GM12865 (cell line): ENCODE measurements at places on chromosomes 7 and 10.

DNA sequence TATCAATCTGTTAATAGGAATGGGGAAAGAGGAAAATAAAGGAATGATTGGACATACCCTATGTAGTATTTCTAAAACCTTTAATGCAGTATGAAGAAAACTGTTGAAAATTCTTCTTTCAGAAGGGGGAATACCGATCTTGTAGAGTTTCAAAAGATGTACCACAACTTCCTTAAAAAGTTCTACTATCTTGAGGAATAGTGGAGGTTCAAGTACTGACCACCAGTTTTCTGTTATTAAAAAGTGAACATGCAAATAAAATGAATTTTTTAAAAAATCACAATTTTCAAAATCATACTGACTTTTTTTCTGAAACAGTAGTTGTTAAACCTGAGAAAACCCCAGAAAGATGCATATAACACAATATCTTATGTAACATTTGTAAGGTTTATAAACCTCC lies 86.5 kb downstream of the HERC4 start:
- no peak for DNase-seq

- DNase-seq = no peak
These were observed 46.2 kb upstream of the ADRB1 start for GRCh38 chr10:113997428-113997827.

DNA sequence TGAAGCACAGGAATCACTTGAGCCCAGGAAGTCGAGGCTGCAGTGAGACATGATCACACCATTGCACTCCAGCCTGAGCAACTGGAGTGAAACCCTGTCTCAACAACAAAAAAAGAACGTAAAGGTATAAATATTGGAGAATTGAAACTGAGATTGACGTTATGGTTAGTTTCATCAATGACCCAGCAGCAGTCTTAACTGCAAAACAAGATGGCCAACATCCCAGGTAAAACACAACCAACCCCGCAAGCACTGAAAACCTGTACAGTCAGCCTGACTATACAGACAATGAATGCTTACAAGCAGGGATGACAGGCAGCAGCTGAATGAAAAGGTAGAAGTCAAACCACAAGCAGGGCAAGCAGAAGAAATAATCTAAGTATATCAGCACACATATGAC lies 34.7 kb downstream of the WAPL start:
- DNase-seq = peak; percentile 46

GRCh38 chr7:21422751-21423150 lies 5.1 kb upstream of the SP4 start:
- DNase-seq = no peak

- no peak for DNase-seq
These were observed 611.1 kb upstream of the COBL start for GRCh38 chr7:51927738-51928137.

- peak; percentile 32 for DNase-seq
These were observed 197.4 kb upstream of the FOXP2 start for GRCh38 chr7:114217026-114217806.

DNA sequence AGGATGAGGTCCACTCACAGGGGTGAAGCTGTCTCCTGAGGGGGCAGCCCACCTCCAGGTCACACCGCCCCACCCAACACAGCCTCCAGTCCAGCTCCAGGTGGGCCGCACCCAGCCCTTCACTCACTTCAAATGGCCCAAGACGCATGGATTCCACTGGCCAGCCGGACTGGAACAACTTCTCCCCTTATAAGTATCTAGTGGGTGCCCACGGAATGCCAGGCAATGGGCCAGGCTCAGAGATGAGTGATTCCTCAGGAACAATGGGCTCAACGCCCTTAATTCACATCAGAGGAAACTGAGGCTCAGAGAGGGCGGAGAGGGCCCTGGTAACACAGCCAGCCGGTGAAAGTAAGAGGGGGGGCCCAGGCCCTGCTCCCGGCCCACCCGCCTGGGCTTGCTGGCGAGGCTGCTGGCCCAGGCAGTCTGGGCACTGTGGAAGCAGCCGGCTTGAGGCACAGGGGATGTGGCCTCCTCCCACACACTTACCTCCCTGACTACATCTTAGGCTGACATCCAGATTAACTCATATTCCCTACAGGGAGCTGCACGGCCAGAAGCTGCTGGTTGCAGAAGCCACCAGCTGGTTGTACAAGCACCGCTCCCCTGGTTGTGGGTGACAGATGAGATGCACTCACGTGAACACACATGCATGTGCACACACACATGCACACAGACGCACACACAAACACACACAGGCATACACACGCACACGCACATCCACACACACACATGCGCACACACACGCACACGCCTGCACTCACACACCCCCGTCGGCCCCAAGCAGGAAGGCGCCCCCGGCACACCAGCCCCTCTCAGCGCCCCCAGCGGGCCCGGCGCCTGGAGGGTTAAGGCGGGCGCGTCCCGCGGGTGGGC lies 1.0 kb upstream of the FAM20C start:
- DNase-seq = no peak

GRCh38 chr10:14603534-14604102 lies 171.1 kb downstream of the FAM107B start:
- no peak for DNase-seq

GRCh38 chr7:97298561-97298960 lies 181.1 kb downstream of the SDHAF3 start:
- DNase-seq = no peak

DNA sequence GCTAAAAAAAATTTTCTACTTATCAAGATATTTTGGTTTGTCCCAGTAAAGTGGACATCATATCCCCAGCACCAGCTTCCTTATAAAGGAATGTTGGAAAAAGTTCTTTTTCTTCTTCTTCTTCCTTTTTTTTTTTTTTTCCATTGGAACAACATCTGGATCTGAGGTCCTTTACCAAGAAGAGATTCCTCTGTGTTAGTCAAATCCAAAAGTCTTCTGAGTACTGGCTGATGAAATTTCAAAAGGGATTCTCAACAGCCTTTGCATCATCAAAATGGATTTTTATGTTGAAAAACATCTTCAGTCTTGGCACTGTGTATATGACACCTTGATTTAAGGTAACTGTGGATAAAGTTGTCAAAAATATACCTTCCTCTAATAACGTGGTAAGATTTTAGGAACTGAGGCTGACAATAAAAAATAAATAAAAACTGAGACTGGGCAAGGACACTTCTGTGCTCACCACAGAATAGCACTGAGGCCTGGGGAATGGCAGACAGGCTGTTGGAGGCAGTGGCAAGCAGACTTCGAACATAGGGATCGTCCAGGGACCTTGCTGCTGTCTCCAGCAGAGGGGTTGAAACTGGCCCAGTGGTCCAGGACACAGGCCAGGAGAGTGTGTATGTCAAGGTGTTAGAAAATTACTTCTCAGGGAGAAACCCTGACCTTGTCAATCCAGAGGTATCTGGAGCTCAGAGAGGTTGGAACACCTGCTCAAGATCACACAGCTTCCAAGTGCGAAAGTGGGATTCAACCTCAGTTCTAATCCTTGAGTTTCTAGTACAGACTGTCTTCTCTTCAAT lies 130.4 kb downstream of the PTPN20 start:
- DNase-seq = no peak

DNA sequence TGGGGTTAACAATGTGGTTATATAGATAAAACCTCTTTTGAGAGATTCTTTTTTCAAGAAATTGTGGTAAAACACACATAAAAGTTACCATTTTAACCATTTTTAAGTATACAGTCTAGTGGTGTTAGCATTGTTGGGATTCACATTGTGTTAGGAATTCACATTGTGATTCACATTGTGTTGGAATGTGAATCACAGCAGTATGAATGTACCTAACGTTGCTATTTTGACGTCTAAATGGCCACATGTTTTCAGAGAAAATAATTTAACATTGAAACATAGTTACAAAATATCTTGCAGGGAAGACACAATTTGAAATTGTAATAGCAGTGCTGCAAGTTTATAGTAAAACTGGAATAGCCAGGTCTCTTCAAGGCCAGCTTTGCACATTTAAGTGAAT lies 129.0 kb downstream of the BICC1 start:
- no peak for DNase-seq

GRCh38 chr10:74995806-74996205 lies 115.7 kb upstream of the SAMD8 start:
- DNase-seq = no peak

- no peak for DNase-seq
These were observed 82.8 kb downstream of the GLI3 start for GRCh38 chr7:42154173-42154572.

DNA sequence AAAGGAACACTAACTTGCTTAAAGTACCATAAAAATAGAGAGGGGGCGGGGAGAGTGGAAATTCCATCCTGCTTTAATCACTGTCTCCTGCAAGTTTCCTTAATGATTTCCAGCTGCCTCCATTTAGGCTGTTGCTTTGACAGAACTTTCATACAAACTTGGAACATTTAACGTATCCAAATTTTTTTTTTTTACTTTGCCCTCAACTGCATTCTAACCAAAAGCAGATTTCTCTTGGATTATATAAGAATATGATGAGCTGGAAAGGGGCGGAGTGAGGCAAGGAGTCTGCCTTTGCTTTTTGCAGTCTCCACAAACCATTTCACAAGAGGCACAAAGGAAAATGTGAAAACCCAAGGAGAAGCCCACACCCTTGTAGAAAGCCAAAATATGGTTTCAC lies 46.6 kb upstream of the COL1A2 start:
- DNase-seq = no peak

DNA sequence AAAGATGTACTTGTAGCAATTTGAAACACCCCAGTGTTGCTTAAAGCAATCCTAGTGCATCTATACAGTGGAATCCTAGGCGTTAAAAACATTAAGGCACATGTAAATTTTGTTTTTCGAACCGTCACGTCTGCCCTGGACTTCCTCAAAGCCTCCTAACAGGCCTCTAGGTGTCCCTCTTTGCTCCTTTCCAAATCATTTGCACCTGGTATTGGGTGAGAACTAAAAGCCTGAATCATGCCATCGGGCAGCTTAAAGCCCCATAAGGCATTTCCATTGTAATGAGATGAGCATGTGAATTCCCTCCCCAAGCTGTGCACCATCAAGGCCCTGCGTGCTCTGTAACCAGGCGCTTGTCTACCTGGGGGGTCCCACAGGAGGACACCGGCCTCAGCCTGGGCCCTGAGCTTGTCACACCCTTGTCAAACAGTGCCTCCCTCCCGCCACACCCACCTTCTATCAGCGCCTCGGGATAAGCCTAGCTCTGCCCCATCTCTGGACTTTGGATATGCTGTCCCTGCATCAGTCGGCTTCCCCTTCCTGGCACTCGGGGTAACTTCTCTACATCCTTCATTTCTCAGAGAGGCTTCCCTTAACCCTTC lies 89.2 kb downstream of the WDR11 start:
- DNase-seq = no peak

DNA sequence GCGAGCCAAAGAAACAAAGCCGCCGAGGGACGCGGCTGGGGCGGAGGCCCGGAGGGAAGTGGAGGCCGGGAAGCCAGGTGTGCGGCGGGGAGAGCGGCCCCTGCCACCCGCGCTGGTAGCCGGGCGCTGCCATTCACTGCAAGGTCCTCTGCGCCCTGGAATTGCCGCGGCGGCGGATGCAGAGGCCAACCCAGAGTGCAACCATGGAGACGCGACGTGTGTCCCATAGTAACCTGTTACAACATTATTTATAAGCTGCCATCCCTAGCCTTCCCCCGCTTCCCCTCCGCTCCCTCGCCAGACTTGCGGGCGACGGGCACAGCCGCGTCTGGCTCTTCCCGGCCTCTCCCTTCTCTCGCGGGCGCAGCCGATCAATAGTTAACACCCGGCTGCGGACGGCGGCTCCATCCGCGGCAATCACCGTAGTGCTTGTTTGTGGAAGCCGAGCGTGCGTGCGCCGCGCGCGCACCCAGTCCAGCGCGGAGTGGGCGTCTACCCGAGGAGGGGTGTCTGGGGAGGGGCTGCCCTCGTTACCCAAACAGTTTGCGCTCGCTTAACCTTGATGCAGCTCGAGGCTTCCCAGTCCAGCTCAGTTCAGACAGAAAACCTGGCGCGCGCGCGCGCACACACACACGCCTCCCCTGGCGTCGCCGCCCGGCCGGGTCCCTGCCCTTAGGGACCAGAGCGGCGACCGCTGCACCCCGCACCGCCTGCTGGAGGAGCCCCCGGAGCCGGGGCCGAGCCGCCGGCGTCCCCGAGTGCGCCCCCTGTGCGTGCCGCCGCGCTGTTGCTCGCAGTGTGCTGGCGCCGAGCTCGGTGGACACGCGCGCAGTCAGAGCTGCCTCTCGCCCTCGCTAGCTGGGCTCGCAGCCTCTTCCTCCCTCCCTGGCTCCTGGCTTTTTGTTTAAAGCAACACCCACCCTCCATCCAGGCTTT lies 165.4 kb upstream of the DPP6 start:
- DNase-seq = no peak

DNA sequence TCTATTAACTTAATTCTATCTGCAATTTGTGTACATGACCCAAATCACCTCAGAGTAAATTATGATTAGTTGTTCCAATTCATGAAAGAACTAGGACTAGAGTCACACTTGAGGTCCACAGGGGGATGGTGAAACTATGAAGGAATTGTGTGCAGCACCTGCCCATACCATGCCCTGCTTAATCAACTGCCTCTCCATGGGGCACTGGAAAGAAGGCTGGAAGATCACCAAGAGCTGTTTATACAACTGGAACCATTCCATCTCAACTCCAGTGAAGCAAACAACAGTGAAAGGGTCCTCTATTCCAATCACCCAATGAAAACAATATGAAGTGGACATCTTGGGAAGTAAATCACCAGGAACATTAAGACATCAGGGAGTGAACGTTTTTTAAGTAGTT lies 98.7 kb upstream of the SEMA3D start:
- DNase-seq = no peak

DNA sequence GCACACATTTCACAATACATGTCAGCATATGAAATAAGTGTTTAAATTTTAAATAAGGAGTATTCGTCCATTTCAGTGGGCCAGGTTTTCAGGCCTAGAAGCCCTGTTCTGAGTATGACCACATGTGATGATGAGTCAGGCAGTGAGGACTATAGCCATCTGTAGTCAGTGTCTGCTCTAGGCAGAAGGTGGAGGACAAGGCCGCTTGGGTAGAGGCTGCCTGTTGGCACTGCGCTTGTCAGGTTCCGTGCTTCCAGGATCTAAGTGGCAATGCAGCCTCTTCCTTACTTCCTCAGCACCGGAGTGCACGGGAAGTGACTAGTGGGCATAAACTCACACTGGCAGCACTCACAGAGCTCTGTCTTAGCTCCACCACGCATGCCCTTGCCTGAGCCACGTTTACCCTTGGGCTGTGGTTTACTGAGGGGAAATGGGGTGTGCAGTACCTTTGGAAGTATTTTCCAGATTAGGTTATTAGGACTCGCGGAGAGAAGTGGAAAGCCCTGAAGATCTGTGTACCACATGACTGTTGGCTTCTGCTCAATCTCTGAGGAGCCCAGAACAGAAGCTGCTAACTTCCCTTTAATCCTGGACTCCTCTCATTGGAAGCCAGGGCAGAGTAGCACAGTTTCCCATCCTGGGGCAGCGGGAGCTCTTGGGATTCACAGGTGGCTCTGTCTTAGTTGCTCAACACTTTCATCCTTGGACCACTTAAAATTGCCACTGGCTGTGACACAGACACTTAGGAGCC lies 87.5 kb upstream of the GJD4 start:
- no peak for DNase-seq

GRCh38 chr7:115227473-115228235 lies 305.8 kb downstream of the MDFIC start:
- no peak for DNase-seq

DNA sequence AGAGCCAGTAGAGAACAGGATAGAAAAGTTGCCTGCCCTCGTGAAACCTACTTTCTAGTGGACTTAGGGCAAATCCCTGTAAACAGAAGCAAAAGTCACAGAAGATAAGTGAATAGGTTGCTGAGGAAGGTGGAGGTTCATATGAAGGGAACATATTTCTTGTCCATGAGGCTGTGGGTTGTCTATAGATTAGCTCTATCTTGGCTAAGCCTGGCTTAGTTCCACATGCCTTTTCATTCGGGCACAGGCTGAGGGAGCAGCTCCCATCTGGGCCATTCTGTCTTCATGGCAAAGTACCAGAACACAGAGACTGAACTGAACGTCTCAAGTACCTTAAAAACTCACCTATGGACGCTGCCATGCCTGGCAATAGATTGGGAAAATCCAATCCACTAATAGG lies 45.3 kb downstream of the BZW2 start:
- no peak for DNase-seq
